Activated CD4-positive, alpha-beta T cell treated with anti-CD3 and anti-CD28 coated beads for 24 hours (primary cell): ENCODE measurements at places on chromosomes 16 and 17.

- DNase-seq = no peak
These were observed 74.7 kb upstream of the CDH5 start for GRCh38 chr16:66291833-66292232.

DNA sequence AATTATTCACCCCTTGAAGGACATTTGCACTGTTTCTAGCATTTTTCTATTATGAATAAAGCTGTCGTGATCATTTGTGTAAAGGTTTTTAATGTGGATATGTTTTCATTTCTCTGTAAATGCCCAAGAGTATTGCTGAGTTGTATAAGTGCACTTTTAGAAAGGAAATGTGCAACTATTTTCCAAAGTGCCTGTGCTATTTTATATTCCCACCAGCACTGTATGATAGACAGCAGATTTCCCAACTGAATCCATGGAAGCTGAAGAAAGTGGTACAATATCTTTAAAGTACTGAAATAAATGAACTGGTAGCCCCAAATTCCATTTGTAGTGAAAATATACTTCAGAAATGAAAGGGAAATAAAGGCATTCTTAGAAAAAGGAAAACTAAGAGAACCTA is 238.4 kb downstream of the BCAS3 start:
- no peak for DNase-seq

DNA sequence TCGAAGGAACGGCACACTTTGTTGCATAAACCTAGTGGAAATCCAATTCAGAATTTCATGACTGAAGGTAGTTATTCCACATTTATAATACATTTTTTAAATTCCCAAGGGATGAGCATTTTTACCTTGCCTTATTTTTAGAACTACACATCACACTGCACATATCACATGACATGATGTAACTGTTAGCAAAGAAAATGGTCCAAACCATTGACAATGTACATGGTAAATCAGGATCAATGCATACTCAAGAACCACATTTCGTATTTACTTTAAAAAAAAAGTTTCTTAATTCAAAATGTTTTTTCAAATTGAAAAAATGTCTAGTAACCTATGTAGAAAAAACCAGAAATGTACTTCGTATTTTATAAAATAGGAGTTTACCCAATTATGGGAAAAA is 2.5 kb downstream of the KANSL1 start:
- DNase-seq = no peak

- DNase-seq = no peak
These were observed 70.0 kb downstream of the PGS1 start for GRCh38 chr17:78448356-78448993.

GRCh38 chr16:10663146-10663545 is 31.6 kb downstream of the TEKT5 start:
- DNase-seq = no peak
